ENCODE measurements at places on chromosomes 2 and 18.

- no peak for DNase-seq
Observed at GRCh38 chr18:43125471-43125870, 10.0 kb upstream of the RIT2 start.

DNA sequence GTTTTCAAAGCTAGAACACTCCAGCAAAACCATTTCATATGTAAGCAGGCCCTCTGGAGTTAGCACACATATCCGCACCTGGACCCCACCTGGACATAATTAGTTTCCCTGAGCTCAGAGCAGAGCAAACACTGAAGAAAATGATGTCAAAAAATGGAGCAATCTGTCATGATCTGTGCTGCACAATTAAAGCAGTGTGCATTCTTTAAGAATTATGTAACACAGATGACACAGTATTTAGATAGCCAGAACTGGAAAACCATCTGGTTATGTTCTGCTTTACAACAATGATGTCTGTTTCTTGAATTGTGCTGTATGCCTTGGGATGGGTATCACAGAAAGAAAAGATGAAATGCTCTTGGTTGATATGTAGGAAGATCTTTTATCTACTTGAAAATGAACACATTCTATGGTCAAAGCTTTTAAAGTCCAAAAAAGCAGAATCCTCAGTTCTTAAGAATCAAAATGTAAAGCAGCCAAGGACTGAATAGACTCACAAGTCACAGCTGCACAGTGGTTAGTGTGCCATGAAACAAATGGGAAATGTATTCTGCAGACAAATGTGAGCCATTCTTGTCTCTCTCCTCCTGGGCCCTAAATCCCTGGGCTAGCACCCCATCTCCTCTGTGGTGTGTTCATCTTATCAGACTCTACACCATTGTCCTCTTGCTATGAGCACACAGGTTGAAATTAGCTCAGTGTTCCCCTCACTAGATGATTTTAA lies 36.8 kb downstream of the HRH4 start:
- no peak for DNase-seq

- no peak for DNase-seq
Observed at GRCh38 chr2:183490914-183491313, 366.7 kb downstream of the NUP35 start.

- no peak for DNase-seq
Observed at GRCh38 chr2:111135910-111136297, 15.2 kb downstream of the BCL2L11 start.

- no peak for DNase-seq
Observed at GRCh38 chr2:121888189-121888557, 132.7 kb downstream of the TSN start.

- no peak for DNase-seq
Observed at GRCh38 chr18:58005011-58005410, 39.0 kb upstream of the NEDD4L start.

DNA sequence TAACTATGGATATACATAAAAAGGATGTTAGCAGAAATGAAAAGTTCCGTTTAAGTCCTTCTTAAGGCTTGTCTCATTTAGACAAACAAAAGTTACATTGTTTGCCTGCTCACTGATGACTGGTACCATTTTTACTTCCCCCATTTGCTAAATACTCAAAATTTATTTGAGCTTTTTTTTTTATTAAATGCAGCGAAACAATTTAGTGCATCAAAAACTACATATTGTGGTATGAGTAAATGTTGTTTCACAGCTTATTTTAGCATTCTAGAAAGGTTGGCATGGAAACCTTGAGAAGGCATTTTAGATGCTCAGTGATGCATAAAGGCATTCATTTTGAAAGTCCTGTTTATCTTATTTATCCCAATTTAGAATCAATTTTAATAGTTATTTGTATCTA lies 100.0 kb downstream of the MAP2 start:
- DNase-seq, result no peak

DNA sequence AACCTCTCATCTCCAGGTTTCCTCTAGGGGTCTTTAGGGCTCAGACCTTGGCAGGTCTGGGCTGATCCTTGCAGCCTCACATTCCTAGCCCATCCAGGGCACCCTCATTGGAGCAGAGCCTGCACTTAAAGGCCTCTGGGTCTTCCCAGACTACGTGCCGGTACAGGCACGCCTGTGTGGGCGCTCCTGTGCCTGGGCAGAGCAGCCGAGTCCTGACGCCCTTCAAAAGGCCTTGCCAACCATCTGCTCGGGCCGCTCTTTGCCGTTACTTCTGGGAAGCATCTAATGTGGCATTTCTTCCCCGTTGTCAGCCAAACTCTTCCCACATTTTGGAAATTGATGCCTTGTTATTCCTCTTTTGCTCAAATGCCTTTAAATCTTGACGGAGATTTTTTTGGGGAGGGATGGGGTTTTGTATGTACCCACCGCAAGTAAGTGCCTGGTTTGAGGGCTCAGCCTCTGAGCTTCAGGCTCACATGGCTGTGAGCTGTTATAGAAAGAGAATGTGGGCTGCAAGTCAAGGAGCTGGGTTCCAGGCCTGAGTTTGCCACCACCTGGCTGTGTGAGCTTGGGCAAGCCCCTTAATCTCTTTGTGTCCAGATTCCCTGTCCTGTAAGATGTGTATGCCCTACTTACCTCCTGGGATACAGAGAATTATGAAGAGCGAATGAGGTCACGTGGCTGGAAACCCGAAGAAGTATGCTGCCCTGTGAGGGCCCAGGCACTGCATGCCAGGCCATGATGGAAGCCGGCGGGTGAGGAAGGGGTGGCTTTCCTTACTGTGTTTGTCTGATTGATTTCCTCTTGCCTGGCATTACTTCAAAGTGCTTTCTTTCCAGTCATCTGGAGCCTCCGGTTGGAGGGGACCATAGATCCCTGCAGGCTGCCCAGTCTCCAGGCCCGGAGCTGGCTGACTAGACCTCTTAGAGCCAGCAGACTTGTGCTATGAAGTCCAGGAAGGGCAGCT lies 20.6 kb downstream of the EHD3 start:
- no peak for DNase-seq

Data from activated T-cell treated with anti-CD3 and anti-CD28 coated beads for 24 hours (primary cell).